ENCODE measurements at places on chromosomes 16 and 17. TPM values are rescaled to one million over a fixed set of nuclear protein-coding genes. Genes with fewer than 3 reads are reported as not detected.

Gene LRRC75A
- 0.83 TPM for total RNA-seq

Gene CACNA1H
- 3.0 TPM for total RNA-seq

Gene MT4
- not detected for total RNA-seq

Gene CRYM
- total RNA-seq: 0.51 TPM

Gene ADAD2
- total RNA-seq: not detected

Gene SLC16A6
- 0.42 TPM for total RNA-seq

Gene TEX19
- total RNA-seq: not detected

Gene PRCD
- 1.2 TPM for total RNA-seq

Gene KRTAP1-5
- 0.23 TPM for total RNA-seq

Gene SLC38A7
- total RNA-seq: 49.6 TPM

Gene KRTAP9-2
- total RNA-seq: not detected

Gene RAB26
- 3.0 TPM for total RNA-seq

Gene CIBAR2
- not detected for total RNA-seq

Gene CTRB2
- not detected for total RNA-seq

Gene ADGRG1
- 2.3 TPM for total RNA-seq

Gene XAF1
- 11.9 TPM for total RNA-seq

Gene CBFA2T3
- total RNA-seq: not detected

Gene HYDIN
- 0.30 TPM for total RNA-seq

Gene MYH11
- total RNA-seq: under 0.01 TPM

Gene MT1G
- total RNA-seq: not detected

Gene ITGB3
- 88.1 TPM for total RNA-seq

Gene GLTPD2
- not detected for total RNA-seq

Gene MT1B
- not detected for total RNA-seq

Gene DNAH17
- not detected for total RNA-seq

Gene DOK4
- 38.6 TPM for total RNA-seq

Gene CDT1
- 0.30 TPM for total RNA-seq

Gene CAPN15
- total RNA-seq: 26.7 TPM

Gene MYH8
- total RNA-seq: 0.09 TPM

Gene ZNF385C
- not detected for total RNA-seq

Gene GLIS2
- total RNA-seq: 5.3 TPM

Gene WWOX
- total RNA-seq: 9.1 TPM
